Hindlimb muscle (tissue), 1 donor: ENCODE measurements at places on chromosomes 5 and 9. TPM values are rescaled to one million over a fixed set of nuclear protein-coding genes. Genes with fewer than 3 reads are reported as not detected.

RLN1 gene
- polyA plus RNA-seq = 0.48 TPM

FRMD3 gene
- polyA plus RNA-seq = 15.4 TPM

GPR151 gene
- polyA plus RNA-seq = not detected

MARCOL gene
- not detected for polyA plus RNA-seq

TMEM174 gene
- not detected for polyA plus RNA-seq

PRRX2 gene
- 2.9 TPM for polyA plus RNA-seq

SLC27A6 gene
- 0.34 TPM for polyA plus RNA-seq

FCN2 gene
- not detected for polyA plus RNA-seq

PCDHB12 gene
- polyA plus RNA-seq = 4.7 TPM

PCDHB14 gene
- polyA plus RNA-seq = 7.5 TPM

FGF10 gene
- polyA plus RNA-seq = 4.9 TPM

TRIM36 gene
- polyA plus RNA-seq = 2.2 TPM

GGTA1 gene
- 10.2 TPM for polyA plus RNA-seq

ZNF658 gene
- polyA plus RNA-seq = 2.6 TPM

C5orf52 gene
- not detected for polyA plus RNA-seq

TUSC1 gene
- polyA plus RNA-seq = 12.4 TPM

PALM2AKAP2 gene
- 30.4 TPM for polyA plus RNA-seq

PLAA gene
- polyA plus RNA-seq = 32.5 TPM

ERGIC1 gene
- polyA plus RNA-seq = 89.6 TPM

HAVCR1 gene
- not detected for polyA plus RNA-seq

SCGB3A2 gene
- polyA plus RNA-seq = not detected

FOXD4 gene
- 2.7 TPM for polyA plus RNA-seq

NPDC1 gene
- 44.1 TPM for polyA plus RNA-seq

SMIM33 gene
- polyA plus RNA-seq = not detected

IRX2 gene
- 0.58 TPM for polyA plus RNA-seq

PLAC8L1 gene
- polyA plus RNA-seq = 1.3 TPM

TXNDC8 gene
- polyA plus RNA-seq = not detected

OGN gene
- 301 TPM for polyA plus RNA-seq

CNTLN gene
- polyA plus RNA-seq = 7.4 TPM

CNTNAP3 gene
- 1.5 TPM for polyA plus RNA-seq

THBS4 gene
- polyA plus RNA-seq = 116 TPM

MAMDC4 gene
- 5.9 TPM for polyA plus RNA-seq

ST8SIA4 gene
- polyA plus RNA-seq = 6.7 TPM

CER1 gene
- not detected for polyA plus RNA-seq

COL27A1 gene
- polyA plus RNA-seq = 36.9 TPM

CARTPT gene
- not detected for polyA plus RNA-seq

PCA3 gene
- 0.72 TPM for polyA plus RNA-seq

BNC2 gene
- 5.3 TPM for polyA plus RNA-seq

BTNL8 gene
- polyA plus RNA-seq = not detected

RNF183 gene
- polyA plus RNA-seq = not detected

TICAM2 gene
- 5.0 TPM for polyA plus RNA-seq

TERT gene
- not detected for polyA plus RNA-seq

SETX gene
- polyA plus RNA-seq = 28.5 TPM

PDGFRB gene
- 174 TPM for polyA plus RNA-seq

GADD45G gene
- polyA plus RNA-seq = 14.3 TPM

PHF24 gene
- polyA plus RNA-seq = 0.23 TPM

SLC6A18 gene
- polyA plus RNA-seq = not detected

C9orf153 gene
- 0.22 TPM for polyA plus RNA-seq

AGXT2 gene
- not detected for polyA plus RNA-seq
